ENCODE measurements at places on chromosomes 6 and 20.
A peak's percentile ranks its signal among the peaks of the same experiment; 100 is the strongest.

- DNase-seq, result peak; percentile 27
These were observed 3.3 kb upstream of the PACSIN1 start for GRCh38 chr6:34462551-34462971.

GRCh38 chr20:37522260-37523011 lies 1.4 kb downstream of the NNAT start:
- peak; percentile 51 for DNase-seq

DNA sequence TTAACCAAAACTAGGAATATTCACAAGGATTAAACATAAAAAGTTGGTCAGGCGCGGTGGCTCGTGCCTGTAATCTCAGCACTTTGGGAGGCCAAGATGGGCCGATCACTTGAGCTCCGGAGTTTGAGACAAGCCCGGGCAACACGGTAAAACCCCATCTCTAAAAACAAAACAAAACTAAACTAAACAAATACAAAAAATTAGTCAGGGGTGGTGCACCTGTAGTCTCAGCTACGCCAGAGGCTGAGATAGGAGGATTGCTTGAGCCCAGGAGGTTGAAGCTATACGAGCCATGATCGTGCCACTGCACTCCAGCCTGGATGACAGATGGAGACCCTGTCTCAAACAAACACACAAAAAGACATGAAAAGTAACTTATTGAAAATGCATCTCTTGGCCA lies 3.2 kb downstream of the PSORS1C2 start:
- DNase-seq, result no peak

DNA sequence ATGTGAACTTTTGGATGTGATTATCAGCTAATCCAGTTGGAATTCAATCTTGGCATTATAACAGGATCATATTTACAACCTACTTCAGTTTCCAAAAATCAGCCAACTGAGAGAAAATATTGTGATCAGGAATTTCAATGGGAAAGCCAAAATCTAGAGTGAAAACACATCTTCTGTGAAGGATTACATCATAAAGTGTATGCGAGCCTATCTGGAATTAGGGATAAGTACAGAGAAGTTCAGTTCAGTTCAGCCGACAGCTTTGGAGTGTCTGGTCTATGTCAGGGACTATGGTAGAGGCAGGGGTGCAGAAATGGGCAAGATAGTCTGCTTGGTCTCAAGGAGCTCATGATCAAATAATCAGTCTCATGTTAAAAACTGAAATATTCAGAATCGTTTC lies 12.3 kb upstream of the PRIM2 start:
- DNase-seq, result peak; percentile 97

GRCh38 chr6:30544666-30545272 lies 11.5 kb downstream of the GNL1 start:
- DNase-seq, result peak; percentile 73

GRCh38 chr20:2745936-2746635 lies 53.5 kb downstream of the EBF4 start:
- DNase-seq, result no peak

GRCh38 chr6:5729080-5729434 lies 277.7 kb downstream of the NRN1 start:
- DNase-seq, result no peak

- DNase-seq, result peak; percentile 33
These were observed 111.7 kb downstream of the FAM50B start for GRCh38 chr6:3960754-3961361.

DNA sequence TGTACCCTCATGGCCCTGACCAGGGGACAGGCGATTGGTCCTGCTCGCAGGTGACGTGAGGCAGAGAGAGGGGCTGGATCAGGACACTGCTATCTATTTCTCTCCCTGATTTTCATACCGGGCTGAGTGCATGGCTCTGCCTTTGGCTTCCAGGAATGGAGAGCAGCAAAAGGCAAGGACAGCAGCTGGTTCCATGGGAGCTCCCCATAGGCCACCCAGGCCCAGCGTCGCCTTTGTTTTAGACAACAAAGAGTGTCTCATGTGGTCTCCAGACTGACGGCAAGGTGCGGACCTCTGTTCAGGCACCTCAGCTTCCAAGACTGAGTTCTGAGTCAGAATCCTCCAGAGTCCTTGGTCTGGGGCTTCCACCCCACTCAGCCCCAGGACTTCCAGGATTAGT lies 123.1 kb downstream of the VEGFA start:
- DNase-seq, result no peak

GRCh38 chr6:134004714-134005113 lies 47.7 kb downstream of the SLC2A12 start:
- DNase-seq, result no peak

DNA sequence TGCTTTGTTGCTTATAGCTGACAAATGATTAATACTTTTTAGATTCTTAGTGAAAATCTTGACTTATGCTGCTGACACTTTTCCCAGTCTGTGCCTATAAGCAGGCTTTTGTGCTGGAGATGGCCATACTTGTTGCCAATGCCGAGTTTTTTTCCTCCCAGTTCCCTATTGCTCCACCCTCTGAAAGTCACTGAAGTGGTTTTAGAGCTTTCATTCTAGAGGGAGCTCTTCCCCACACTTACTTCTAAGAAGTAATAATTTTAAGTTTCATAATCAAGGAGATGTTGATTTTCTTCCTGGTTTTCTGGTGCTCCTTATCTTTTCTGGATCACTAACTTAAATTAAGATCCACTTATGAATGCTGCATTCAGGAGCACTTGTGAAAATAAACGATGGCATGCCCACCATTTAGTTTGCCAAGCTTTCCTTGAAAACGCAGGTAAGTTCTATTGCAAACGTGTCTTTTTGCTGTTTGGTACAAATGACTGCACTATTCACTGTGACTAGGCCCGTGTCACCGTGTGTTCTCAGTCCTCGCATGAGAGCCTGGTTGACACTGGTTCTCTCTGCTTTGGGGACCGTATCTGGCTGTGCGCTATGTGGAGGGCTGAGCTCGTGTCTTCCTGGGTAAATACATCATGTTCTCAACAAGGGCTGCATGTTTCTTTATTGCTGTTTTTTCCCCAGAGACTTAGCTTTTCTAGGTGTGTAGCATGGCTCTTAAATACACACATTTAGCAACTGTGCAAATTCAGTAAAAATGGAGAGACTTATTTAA lies 50.2 kb downstream of the GFRA4 start:
- no peak for DNase-seq

- DNase-seq, result no peak
These were observed 26.0 kb downstream of the RBM38 start for GRCh38 chr20:57417051-57417689.

- DNase-seq, result peak; percentile 65
These were observed 368.9 kb downstream of the LAMA2 start for GRCh38 chr6:129251669-129252376.

DNA sequence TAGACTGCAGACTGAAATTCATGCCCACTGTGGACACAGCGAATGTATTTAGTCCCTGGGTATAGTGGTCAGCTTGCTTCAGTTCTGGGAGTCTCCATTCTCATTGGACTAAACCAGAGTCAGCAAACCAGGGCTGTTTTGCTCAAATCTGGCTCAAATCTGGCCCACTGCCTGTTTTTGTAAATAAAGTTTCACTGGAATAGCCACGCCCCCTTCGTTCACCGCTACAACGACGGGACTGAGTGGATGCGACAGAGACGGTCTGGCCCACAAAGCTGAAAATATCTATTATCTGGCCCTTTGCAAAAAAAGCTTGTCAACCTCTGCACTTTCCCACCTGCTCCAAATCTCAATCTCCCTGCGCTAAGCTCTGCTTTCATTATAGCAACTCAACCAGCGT lies 135.4 kb downstream of the BMP7 start:
- DNase-seq, result no peak

GRCh38 chr20:60206259-60206658 lies 248.0 kb downstream of the CDH26 start:
- DNase-seq, result no peak

DNA sequence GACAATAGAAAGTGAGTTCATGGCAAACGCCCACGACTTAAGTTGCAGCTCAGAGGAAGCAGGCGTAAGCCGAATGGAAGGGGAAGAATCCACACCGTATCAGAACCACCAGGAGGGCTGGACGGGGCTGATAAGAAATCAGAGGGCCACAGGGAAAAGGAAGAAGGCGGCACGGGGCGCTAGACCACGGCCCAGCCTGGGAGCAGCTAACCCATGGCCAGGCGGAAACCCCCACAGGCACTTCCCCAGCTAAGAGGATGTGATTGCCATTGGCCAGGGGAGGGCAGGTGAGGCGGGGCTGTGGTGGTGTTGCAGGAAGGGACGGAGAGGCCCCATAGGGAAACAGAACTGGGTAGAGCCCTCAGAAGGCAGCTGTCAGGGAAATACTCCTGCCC lies 174.0 kb upstream of the AFDN start:
- DNase-seq, result peak; percentile 48

DNA sequence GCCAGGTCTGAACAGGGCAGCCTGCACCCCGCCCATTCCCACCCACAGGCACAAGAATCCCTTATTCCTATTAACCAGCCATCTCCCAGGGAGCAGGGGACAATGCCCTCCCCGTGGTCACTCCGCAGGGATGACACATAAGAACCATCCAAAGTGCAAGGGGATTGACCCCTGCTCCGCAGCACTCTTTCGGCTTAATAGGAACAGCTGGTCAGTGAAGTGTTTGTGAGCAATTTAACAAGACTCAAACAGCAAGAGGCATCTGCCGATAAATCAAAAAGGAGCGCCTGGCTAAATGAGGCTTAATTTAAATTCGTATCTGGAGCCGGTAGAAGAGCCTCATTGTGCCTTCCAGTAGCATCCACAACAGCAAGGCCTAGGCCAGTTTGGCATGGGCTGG lies 389.4 kb downstream of the RNGTT start:
- DNase-seq, result no peak

DNA sequence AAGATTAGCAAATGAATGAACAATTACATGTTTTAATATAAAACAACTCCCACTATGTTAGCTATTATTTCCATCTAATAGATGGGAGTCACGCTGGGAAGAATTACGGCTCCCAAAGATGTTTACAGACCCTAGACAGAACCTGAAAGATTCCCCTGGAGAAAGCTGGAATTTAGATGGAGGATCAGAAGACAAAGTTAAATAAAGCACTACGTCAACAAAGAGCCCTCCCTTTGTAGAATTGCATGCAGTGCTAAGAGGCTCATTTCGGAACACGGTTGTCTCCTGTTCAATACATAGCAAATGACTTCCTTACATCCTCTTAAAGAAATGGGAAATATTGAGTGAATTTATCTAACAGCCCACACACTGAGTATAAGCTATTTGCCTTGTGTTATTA lies 328.3 kb downstream of the CBLN4 start:
- DNase-seq, result no peak

GRCh38 chr6:164331026-164331425 lies 916.5 kb downstream of the QKI start:
- DNase-seq, result peak; percentile 3
